A549 treated with CpdA at 1 μM for 4 hours (cell line): ENCODE measurements at places on chromosomes 3 and 15. TPM values are rescaled to one million over a fixed set of nuclear protein-coding genes. Genes with fewer than 3 reads are reported as not detected.

Gene POC1A
- total RNA-seq: 15.9 to 20.8 TPM (median 19.1 TPM) in 5 replicates

Gene CCR9
- total RNA-seq: not detected in 5 replicates

Gene ADCY5
- 0.23 to 0.47 TPM (median 0.38 TPM) in 5 replicates for total RNA-seq

Gene SLITRK3
- total RNA-seq: not detected in 5 replicates

Gene SUCNR1
- 0.15 to 0.24 TPM (median 0.17 TPM) in 4 of 5 replicates, not detected in the other for total RNA-seq

Gene EXD1
- 0.06 to 0.12 TPM (median 0.10 TPM) in 3 of 5 replicates, not detected in the others for total RNA-seq

Gene SLC12A8
- total RNA-seq: 0.97 to 2.3 TPM (median 1.2 TPM) in 5 replicates

Gene PRSS50
- not detected in 5 replicates for total RNA-seq

Gene SNAP23
- 16.5 to 42.8 TPM (median 16.9 TPM) in 5 replicates for total RNA-seq

Gene GRM7
- not detected in 5 replicates for total RNA-seq

Gene MNS1
- 2.7 to 3.4 TPM (median 3.1 TPM) in 5 replicates for total RNA-seq

Gene CPEB1
- total RNA-seq: 2.8 to 4.0 TPM (median 3.8 TPM) in 5 replicates

Gene TOPBP1
- total RNA-seq: 24.8 to 30.9 TPM (median 26.5 TPM) in 5 replicates
